ENCODE measurements at places on chromosomes 1 and 21. TPM values are rescaled to one million over a fixed set of nuclear protein-coding genes. Genes with fewer than 3 reads are reported as not detected.

GRCh38 chr1:40075266-40075665, 21.8 kb downstream of the PPT1 start:
- peaks cover 21% of the 10 kb centered on the region for H3K36me3 ChIP-seq
- no peak overlapping the region for H3K4me3 ChIP-seq

DNA sequence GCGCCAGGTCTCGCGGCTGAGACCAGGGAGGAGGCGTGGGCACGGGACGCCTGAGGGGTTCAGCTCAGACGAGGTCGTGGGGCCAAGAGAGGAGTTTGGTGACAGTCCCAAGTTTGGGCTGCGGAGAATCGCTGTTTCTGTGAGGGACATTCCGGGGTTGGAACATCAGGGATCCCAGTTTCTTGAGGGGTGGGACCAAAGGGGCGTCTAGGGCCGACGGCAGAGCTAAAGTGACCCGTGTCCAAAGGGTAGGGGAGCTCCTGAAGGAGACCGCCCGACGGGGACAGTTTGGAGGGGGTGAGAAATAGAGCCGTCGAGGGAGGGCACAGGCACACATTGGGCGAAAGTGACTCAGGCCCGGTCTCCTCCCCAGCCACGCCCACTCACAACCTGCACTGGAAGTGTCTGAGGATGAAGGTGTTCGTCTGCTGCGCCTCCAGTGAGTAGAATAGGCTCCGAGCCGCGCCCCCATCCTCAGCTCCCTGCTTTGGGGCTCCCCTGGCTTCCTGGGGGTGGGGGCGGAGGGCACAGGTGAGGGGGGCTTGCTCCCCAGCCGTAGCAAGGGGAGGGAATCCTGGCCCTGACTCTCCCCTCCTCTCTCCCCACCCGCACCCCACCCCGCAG, 7.0 kb downstream of the EFNA3 start:
- peak overlapping the region; percentile 48 for H3K4me3 ChIP-seq
- peak overlapping the region; percentile 45 for H3K27ac ChIP-seq
- peaks cover 21% of the 10 kb centered on the region for H3K27me3 ChIP-seq
- no peaks in the 10 kb centered on the region for H3K36me3 ChIP-seq

GRCh38 chr1:202349206-202349928, 868 bp downstream of the PPP1R12B start:
- H3K27ac ChIP-seq, result peak overlapping the region; percentile 52
- no peaks in the 10 kb centered on the region for H3K27me3 ChIP-seq
- H3K4me1 ChIP-seq, result peaks cover 7% of the 10 kb centered on the region
- DNase-seq, result peak; percentile 81
- H3K36me3 ChIP-seq, result no peaks in the 10 kb centered on the region

DNA sequence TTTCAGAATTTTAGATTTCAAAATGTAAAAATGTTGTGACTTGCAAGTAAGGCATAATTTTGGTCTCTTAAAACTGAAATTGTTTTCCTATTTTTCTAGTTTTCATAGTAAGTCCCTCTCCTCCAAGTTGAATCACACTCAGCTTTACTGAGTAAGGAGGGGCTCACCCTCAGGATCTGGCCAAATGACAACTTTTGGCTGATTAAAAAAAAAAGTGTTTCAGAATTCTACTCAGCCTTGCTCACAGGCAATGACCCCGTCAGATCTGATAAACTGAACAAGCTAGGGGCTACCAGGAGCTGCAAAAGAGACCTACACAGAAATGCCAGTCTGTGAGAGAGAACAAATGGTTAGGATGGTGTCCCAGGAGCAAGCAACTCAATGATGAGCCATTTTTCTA, 159.8 kb downstream of the PBX1 start:
- H3K36me3 ChIP-seq, result no peaks in the 10 kb centered on the region
- no peaks in the 10 kb centered on the region for H3K27me3 ChIP-seq
- no peak for DNase-seq
- H3K4me3 ChIP-seq, result no peak overlapping the region
- H3K27ac ChIP-seq, result no peak overlapping the region
- H3K4me1 ChIP-seq, result peaks cover 15% of the 10 kb centered on the region

CTSS gene
- 5.7 TPM for total RNA-seq

DNA sequence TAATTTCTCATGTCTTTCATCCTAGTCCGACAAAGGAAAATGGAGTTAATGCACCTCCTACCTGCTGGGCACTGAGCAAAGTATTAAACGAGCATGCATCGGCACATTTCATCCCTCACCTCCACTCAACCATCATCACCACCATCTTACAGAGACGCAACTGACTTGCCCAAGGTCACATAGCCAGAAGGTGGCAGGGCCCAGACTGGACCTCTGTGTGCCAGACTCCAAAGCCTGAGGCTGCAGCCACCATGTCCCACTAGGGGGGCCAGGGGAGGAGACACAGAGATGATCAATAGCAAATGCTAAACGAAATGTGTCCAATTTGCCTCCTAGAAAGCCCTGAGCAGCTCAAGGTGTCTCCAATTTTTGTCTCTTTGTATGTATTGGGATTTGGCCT, 163.7 kb upstream of the EDN2 start:
- H3K27ac ChIP-seq, result no peak overlapping the region
- H3K36me3 ChIP-seq, result no peaks in the 10 kb centered on the region
- H3K27me3 ChIP-seq, result no peaks in the 10 kb centered on the region
- no peak for DNase-seq

DNA sequence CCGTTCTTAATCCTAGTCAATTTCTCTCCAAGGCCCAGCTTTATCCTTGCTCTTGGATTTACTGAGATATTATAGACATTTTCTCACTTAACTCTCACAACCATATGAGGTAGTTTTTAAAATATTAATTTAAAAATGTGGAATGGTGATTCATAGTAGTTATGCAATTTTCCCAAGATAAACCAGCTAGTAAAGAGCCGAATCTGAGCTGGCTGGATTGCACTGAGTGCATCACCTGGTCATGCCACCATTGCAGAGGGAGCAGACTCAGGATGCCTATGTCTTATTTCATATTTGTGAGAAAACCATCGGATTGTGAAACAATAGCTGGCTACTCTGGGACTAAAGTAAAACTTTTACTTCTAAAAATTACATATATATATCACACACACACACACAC, 494.0 kb downstream of the KCNT2 start:
- H3K4me1 ChIP-seq, result no peaks in the 10 kb centered on the region
- H3K27me3 ChIP-seq, result no peaks in the 10 kb centered on the region
- H3K4me3 ChIP-seq, result no peak overlapping the region

COL24A1 gene
- not detected for total RNA-seq

DNA sequence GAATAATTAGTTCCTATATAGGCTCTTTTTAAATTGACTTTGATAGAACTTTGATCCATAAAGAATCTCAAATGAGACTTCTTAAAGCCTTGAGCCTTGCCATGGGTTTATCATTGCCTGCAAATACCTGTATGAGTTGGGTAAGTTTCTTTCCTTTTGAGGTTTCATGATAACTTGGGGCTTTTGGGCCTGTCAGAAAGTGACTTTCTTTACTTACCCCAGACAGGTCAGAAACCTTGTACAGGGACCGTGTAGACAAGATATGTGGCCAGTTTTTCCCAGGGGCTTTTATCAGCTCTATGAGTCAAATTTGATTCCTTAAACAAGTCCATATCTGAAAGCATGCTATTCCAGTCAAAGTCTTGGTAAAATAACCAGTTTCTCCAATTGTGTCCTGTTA, 17.3 kb downstream of the KCTD3 start:
- H3K36me3 ChIP-seq, result no peaks in the 10 kb centered on the region
- no peak overlapping the region for H3K27ac ChIP-seq
- H3K4me3 ChIP-seq, result no peak overlapping the region
- H3K27me3 ChIP-seq, result no peaks in the 10 kb centered on the region

THAP3 gene
- 16.7 TPM for total RNA-seq

GRCh38 chr1:241593186-241593585, 47.0 kb downstream of the CHML start:
- H3K4me3 ChIP-seq, result no peak overlapping the region
- no peak overlapping the region for H3K27ac ChIP-seq
- H3K36me3 ChIP-seq, result peaks cover 6% of the 10 kb centered on the region
- H3K27me3 ChIP-seq, result no peaks in the 10 kb centered on the region
- DNase-seq, result no peak

- no peaks in the 10 kb centered on the region for H3K36me3 ChIP-seq
- no peaks in the 10 kb centered on the region for H3K27me3 ChIP-seq
- H3K4me3 ChIP-seq, result no peak overlapping the region
- DNase-seq, result no peak
- no peak overlapping the region for H3K27ac ChIP-seq
- H3K4me1 ChIP-seq, result no peaks in the 10 kb centered on the region
These were observed 137.8 kb upstream of the RAB4A start for GRCh38 chr1:229133151-229133550.

- no peak overlapping the region for H3K4me3 ChIP-seq
- no peaks in the 10 kb centered on the region for H3K4me1 ChIP-seq
- H3K27me3 ChIP-seq, result no peaks in the 10 kb centered on the region
- H3K27ac ChIP-seq, result no peak overlapping the region
- H3K36me3 ChIP-seq, result no peaks in the 10 kb centered on the region
These were observed 125.2 kb upstream of the PTBP2 start for GRCh38 chr1:96596226-96596922.
